ENCODE measurements at places on chromosomes 13 and 19. TPM values are rescaled to one million over a fixed set of nuclear protein-coding genes. Genes with fewer than 3 reads are reported as not detected.

TNFSF13B gene
- not detected for total RNA-seq

DNA sequence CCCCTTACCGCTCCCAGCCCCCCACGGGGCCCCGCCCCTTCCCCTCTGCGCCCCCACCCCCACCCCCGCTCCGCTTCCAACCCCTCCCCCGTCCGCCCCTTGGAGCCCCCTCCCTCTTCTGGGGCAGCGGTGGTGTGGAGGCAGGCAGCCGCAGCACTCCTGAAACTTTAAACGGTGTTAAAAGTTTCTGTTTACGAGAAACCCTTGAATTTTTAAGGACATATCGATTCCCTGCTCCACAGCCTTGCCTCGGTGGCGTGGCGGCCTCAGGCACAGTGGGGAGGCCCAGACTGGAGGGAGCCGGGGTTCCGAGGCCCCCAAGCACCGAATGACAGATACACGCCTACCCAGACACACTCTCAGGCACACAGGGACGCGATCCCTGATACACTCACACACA is 4.8 kb upstream of the NFIX start:
- peaks cover 52% of the 10 kb centered on the region for H3K27me3 ChIP-seq
- H3K4me1 ChIP-seq = peaks cover 2% of the 10 kb centered on the region
- no peak overlapping the region for H3K4me3 ChIP-seq
- no peak overlapping the region for H3K27ac ChIP-seq
- no peaks in the 10 kb centered on the region for H3K36me3 ChIP-seq
- no peak for DNase-seq

GRCh38 chr13:29589234-29589633 is 6.3 kb downstream of the SLC7A1 start:
- no peak for DNase-seq
- no peak overlapping the region for H3K27ac ChIP-seq
- no peaks in the 10 kb centered on the region for H3K27me3 ChIP-seq
- peaks cover 18% of the 10 kb centered on the region for H3K4me1 ChIP-seq
- H3K4me3 ChIP-seq = no peak overlapping the region

DNA sequence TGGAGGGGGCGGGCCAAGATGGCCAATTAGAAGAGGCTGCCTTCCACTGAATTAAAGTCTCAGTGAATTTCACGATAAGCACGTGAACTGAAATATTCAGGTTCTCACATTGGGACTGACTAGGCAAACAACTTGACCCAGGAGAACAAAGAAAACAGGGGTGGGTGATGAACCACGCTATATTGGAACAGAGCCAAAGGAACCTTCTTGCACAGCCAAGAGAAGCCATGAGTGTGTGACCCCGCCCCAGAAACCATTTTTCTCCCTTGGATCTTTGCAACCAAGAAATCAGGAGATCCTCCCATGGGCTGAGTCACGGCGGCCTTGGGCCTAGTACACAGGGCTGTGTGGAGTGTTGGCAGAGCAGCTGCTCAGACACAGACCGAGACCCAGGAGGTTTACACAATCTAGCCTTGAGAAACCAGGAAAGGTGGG is 36.8 kb downstream of the ERICH4 start:
- no peak overlapping the region for H3K4me3 ChIP-seq
- DNase-seq = no peak
- H3K27me3 ChIP-seq = no peaks in the 10 kb centered on the region
- H3K36me3 ChIP-seq = no peaks in the 10 kb centered on the region
- H3K27ac ChIP-seq = no peak overlapping the region

DNA sequence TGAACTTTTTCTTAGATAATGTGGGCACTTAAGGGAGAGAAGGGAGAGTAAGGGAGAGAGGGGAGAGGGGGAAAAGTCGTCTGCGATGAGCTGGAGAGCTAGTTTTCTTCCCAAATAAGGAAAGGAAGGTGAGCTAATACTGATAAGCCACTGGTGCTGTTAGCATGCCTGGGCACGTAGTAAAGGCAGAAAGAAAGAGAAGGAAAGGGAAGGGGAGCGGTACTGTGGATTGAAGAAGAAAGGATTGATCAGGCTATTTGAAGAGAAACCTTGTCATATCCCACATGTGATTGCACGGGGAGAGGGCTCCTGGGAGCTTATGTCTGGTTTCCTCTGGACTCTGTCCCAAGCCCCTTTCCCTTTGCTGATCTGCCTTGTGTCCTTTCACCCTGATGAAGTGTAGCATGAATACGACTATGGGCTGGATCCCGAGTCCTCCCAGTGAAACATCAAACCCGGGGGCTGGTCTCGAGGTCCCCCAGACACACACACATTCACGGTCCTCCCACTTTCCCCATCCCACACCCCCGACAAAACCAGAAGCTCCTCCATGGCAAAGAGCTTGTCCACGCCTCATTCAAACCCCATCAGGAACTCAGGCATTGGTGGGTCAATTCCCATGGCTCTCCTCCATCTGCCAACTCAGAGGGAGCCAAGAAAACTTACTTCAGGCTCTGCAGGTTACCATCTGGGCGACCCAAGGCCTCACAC is 30.6 kb downstream of the NLRP13 start:
- no peaks in the 10 kb centered on the region for H3K36me3 ChIP-seq
- H3K27ac ChIP-seq = no peak overlapping the region
- no peaks in the 10 kb centered on the region for H3K27me3 ChIP-seq

DNA sequence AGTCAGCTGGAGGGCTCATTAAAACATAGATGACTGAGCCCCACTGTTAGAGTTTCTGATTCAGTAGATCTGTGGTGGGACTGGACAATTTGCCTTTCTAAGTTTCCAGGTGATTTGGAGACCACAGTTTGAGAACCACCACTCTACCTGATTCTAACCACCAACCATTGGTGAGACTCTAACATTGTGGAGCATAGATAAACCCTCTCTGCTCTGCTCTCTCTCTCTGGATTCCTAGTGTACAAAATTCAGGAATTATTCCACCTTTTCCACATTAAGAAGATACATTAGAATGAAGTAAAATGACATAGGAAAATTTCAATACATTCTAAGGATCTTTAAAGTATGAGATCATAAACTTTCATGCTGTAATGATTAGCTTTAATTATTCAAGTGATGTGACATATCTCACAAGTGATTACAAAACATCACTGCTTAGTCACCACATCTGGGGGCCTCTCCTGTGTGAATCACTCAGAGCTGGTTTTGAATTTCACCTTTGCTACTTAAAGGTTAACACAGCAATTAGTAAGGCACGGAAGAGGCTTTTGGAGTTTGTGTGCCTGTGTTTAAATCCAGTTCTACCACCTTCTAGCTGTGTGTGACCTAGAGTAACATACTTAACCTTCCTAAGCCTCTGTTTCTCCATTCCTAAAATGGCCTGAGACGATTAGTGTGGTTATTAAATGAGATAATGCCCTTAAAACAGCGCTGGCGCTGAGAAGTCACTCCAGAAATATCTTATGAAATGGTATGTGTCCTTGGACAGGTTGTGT is 78.5 kb upstream of the NBEA start:
- H3K4me3 ChIP-seq = no peak overlapping the region
- H3K36me3 ChIP-seq = no peaks in the 10 kb centered on the region
- H3K4me1 ChIP-seq = no peaks in the 10 kb centered on the region
- DNase-seq = no peak

CERS1 gene
- total RNA-seq = 18.6 TPM

LYPD3 gene
- 4.1 TPM for total RNA-seq

KRTDAP gene
- 1.0 TPM for total RNA-seq

ZNF560 gene
- not detected for total RNA-seq

DNA sequence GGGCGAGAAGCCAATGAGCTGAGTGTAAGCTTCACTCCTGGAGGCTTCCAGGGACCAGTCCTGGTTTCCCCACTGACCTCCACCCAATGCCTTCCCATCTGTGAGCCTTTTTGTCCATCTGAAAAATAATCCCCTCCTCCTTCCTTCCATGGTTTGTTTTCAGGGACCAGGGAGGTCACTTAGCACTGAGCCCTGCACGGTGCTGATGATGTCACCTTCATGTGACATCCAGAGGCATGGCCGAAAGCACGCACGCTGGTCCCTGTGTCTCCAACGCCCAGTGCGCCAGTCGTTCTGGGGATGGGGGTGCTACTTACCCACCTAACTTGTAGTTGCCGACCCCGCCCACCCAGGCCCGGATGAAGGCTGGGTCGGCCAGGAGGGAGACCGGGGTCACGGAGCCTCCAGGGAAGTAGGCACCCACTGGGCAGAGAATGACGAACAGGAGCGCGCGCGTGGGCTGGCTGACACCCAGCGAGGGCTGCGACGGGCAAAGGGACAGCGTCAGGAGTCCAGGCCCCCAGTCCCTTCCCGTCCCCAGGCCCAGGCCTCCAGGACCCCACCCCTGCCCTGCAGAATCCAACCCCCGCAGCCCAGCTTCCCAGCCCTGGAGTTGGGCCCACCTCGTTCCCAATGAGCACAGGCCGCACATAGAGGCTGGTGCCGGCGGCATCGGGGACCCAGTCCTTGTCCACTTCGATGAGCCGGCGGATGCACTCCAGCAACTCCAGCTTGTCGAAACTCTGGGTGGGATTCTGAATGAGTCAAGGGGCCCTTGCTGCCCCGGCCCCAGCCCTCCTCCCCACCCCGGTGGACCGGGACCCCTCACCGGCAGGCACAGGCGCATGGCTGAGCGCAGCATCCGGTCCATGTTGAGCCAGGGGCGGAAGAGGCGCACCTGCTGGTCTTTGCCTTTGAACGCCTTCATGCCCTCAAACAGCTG is 11.2 kb downstream of the BCAT2 start:
- no peak for DNase-seq
- H3K36me3 ChIP-seq = no peaks in the 10 kb centered on the region
- H3K4me3 ChIP-seq = no peak overlapping the region
- peaks cover 14% of the 10 kb centered on the region for H3K4me1 ChIP-seq
- no peaks in the 10 kb centered on the region for H3K27me3 ChIP-seq

LHB gene
- not detected for total RNA-seq

- H3K4me3 ChIP-seq = no peak overlapping the region
- DNase-seq = no peak
- no peaks in the 10 kb centered on the region for H3K4me1 ChIP-seq
These were observed 202.1 kb upstream of the ZNF536 start for GRCh38 chr19:30170081-30170480.

HTR2A gene
- not detected for total RNA-seq

DNA sequence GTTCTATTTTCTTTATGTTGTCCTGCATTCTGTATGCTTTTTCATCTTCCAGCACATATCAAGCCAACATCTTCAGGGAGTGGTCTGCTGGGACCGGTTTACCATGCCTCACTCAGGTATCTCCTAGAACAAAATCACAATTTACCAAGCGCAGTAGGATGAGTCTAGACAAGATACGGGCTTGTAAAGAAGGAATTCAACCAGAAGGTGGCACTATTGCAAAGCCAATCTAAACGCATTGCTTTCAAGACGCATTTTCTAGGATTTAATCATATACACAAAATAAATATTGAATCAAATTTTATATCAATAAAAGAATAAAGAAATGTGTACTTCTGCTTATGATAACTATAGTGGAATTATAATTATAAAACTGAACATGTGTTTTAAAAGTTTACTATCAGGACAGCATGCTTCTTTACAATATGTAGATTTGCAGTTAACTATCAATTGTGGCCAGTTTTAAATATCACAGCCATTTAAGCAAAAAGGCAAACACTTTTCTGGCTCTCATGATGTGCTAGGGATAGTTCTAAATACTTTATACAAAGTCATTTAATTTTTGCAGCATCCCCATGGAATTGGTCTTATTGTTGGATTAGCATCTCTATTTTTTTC is 16.1 kb upstream of the TPP2 start:
- no peaks in the 10 kb centered on the region for H3K4me1 ChIP-seq
- H3K27ac ChIP-seq = no peak overlapping the region
- no peaks in the 10 kb centered on the region for H3K36me3 ChIP-seq
- H3K4me3 ChIP-seq = no peak overlapping the region
- no peak for DNase-seq

DNA sequence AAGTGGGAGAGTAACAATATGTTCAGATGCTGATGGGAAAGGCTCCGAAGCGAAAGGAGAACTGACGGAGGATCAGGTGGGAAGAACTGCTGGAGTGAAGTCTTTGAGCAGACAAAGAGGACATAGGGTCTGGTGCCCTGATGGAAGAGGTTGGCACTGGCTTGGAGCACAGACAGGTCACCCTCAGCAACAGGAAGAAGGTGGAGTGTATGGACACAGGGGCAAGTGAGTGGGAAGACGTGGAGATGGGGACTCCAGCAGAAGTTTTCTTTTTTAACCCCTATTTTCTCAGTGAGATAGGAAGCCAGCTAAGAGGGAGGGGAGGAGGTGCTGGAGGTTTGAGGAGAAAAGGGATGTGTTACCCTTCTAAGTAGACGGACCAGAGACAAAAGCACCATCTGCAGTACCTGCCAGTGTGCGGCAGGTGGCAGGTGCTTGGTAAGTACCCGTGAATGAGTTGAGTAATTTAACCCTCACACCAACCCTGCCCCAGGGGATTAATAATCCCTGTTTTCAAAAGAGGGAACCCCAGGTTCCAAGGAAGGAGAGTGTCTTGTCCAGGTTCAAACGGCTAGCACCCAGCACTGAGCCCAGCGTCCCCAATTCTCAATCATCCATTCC is 11.2 kb downstream of the HAS1 start:
- H3K4me3 ChIP-seq = no peak overlapping the region
- H3K4me1 ChIP-seq = no peaks in the 10 kb centered on the region
- no peaks in the 10 kb centered on the region for H3K27me3 ChIP-seq
- no peak overlapping the region for H3K27ac ChIP-seq

- H3K36me3 ChIP-seq = no peaks in the 10 kb centered on the region
- no peak for DNase-seq
- no peak overlapping the region for H3K27ac ChIP-seq
- H3K27me3 ChIP-seq = no peaks in the 10 kb centered on the region
- no peaks in the 10 kb centered on the region for H3K4me1 ChIP-seq
These were observed 89.4 kb upstream of the RAP2A start for GRCh38 chr13:97344265-97345175.

KLK13 gene
- 4.2 TPM for total RNA-seq

GRCh38 chr13:102089177-102089576 is 312.7 kb downstream of the FGF14 start:
- H3K4me1 ChIP-seq = no peaks in the 10 kb centered on the region
- DNase-seq = no peak
- H3K4me3 ChIP-seq = no peak overlapping the region
- H3K27me3 ChIP-seq = no peaks in the 10 kb centered on the region
- H3K27ac ChIP-seq = no peak overlapping the region
- no peaks in the 10 kb centered on the region for H3K36me3 ChIP-seq

PGLYRP2 gene
- total RNA-seq = not detected

DNA sequence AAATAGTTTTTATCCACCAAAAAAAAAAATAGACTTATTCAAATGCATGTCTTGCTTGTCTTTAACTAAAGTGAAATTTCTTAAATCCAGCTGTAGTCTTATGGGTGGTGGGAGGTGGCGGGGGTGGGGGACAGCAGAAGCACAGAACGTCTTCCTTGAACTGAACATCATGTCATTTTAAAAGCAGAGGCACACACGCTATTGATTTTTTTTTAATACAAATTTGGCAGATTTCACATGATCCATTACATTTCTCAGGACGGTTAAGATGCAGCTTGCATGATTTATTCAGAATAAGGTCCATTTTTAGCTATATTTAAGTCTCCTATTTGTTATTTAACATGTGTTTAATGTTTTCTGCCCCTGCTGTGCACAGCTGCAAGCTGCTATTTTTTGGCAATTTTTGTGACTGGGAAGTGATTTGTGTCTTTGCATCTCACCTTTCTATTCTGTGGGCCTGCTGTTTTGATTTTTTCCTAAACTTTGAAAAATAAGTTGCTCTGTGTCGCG is 274.0 kb downstream of the TSHZ3 start:
- H3K4me1 ChIP-seq = peaks cover 15% of the 10 kb centered on the region
- H3K27ac ChIP-seq = no peak overlapping the region
- no peak overlapping the region for H3K4me3 ChIP-seq
- no peaks in the 10 kb centered on the region for H3K27me3 ChIP-seq
- H3K36me3 ChIP-seq = no peaks in the 10 kb centered on the region

- H3K4me1 ChIP-seq = no peaks in the 10 kb centered on the region
- H3K27me3 ChIP-seq = no peaks in the 10 kb centered on the region
- no peak for DNase-seq
- no peak overlapping the region for H3K4me3 ChIP-seq
These were observed 59.4 kb downstream of the TSC22D1 start for GRCh38 chr13:44516771-44517170.

All from H1 (cell line).